ENCODE measurements at places on chromosomes 3 and 15. TPM values are rescaled to one million over a fixed set of nuclear protein-coding genes. Genes with fewer than 3 reads are reported as not detected.

Gene GOLGA6L2
- not detected for total RNA-seq

DNA sequence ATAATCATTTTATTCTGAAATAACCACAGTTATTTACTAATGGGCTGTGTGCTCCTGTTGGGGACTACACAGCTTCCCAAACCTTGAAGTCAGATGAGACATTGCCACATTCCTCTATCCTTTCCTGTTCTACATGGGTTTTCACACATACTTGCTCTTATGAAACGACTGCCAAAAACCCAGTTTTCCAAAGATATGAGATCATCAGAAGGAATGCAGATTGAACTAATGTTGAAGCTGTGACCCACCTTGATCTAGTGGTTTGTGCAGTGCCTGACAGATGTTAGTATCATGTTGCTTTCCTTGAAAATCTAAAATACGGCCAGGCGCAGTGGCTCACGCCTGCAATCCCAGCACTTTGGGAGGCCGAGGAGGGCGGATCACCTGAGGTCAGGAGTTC, 144.6 kb downstream of the VGLL4 start:
- peak; percentile 77 for DNase-seq

GRCh38 chr3:38154625-38155255, 10.6 kb upstream of the OXSR1 start:
- no peak for DNase-seq

- DNase-seq, result no peak
These were observed 38.1 kb downstream of the OXNAD1 start for GRCh38 chr3:16303037-16303575.

Gene PLCB2
- total RNA-seq, result 0.75 TPM

Gene IGSF11
- total RNA-seq, result not detected

- no peak for DNase-seq
These were observed 86.2 kb downstream of the RFTN1 start for GRCh38 chr3:16427103-16427965.

Gene DNAH12
- total RNA-seq, result not detected

Gene TNK2
- 11.8 TPM for total RNA-seq

- DNase-seq, result no peak
These were observed 87.9 kb upstream of the CCDC54 start for GRCh38 chr3:107289354-107289753.

GRCh38 chr15:22808761-22809280, 22.4 kb downstream of the NIPA1 start:
- DNase-seq, result no peak

Gene NAA80
- total RNA-seq, result 7.6 TPM

Gene SLCO2A1
- total RNA-seq, result not detected

GRCh38 chr3:121739902-121740301, 9.6 kb downstream of the GOLGB1 start:
- no peak for DNase-seq

GRCh38 chr3:133676336-133677118, 14.8 kb upstream of the TOPBP1 start:
- DNase-seq, result no peak

All from NCI-H460 (cell line).